ENCODE measurements at places on chromosomes 2 and 18.

DNA sequence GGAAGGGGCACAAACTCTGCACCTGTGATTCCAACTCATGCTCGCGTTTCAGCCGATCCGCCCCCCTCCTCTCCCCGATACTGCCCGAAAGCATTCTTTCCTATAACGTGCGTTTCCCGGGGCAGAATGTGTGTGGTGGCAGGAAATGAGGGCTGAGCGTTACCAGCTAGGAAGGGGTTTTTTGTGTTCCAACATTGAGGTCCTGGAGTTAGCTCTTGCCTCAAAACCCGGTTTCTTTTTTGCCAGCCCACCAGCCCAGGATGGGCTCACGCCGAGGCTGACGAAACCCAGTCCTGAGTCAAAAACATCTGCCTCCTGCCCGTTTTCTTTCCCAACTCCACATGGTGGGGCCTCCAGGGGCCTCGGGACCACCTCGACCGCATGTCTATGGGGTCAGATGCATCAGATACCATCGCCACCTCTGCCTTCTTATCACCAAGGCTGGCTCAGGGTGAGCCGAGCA, 113.7 kb upstream of the COPS8 start:
- DNase-seq: no peak

DNA sequence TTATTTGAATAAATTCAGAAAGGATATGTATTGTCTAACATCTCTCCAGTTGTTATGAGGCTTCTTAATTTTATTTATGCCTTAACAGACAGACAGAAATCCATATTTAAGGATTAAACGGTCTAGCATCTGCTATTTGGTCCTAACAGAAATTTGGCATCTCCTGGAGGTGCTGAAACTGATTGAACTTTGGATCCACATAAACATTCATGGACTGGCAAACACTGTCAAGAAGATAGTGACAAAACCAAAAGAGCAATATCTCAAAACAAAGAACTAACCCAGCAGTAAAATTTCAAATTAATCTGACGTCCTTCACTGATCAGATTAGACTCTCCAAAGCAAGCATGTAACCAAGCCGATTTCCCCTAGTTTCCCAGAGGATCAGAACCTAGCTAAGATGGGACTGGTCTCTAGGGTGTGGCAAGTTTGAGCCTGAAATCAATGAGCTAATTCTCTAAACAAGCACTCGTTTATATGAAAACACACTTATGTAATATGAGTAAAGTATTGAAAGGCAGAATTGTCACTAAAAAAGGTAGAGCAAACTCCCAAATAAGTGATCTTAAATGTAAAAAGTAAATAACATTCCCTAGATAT, 139.5 kb downstream of the NOL4 start:
- DNase-seq: no peak

- no peak for DNase-seq
Observed at GRCh38 chr2:211923019-211923418, 615.6 kb downstream of the ERBB4 start.

DNA sequence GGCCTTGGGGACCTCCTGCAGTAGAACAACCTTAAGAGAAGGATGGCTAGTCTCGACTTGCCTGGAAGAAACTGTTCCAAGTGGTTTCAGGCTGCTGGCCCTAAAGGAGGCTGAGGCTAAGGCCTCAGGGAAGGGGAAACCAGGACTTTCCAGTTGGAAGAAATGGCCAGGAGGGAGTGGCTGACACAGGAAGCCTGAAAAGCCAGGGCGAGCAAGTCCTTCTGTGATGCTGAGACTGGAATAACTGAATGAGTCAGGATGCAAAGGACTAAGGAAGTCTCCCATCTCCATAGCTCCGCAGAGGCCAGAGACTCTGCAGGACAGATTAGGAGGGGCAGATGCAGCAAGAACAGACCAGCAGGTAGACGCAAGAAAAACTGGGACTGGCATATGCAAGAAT, 7.4 kb downstream of the HTRA2 start:
- DNase-seq: no peak

- DNase-seq: peak; percentile 32
Observed at GRCh38 chr18:80154293-80154692, 45.2 kb downstream of the ADNP2 start.

GRCh38 chr2:133292259-133292658, 276.0 kb downstream of the NCKAP5 start:
- no peak for DNase-seq

DNA sequence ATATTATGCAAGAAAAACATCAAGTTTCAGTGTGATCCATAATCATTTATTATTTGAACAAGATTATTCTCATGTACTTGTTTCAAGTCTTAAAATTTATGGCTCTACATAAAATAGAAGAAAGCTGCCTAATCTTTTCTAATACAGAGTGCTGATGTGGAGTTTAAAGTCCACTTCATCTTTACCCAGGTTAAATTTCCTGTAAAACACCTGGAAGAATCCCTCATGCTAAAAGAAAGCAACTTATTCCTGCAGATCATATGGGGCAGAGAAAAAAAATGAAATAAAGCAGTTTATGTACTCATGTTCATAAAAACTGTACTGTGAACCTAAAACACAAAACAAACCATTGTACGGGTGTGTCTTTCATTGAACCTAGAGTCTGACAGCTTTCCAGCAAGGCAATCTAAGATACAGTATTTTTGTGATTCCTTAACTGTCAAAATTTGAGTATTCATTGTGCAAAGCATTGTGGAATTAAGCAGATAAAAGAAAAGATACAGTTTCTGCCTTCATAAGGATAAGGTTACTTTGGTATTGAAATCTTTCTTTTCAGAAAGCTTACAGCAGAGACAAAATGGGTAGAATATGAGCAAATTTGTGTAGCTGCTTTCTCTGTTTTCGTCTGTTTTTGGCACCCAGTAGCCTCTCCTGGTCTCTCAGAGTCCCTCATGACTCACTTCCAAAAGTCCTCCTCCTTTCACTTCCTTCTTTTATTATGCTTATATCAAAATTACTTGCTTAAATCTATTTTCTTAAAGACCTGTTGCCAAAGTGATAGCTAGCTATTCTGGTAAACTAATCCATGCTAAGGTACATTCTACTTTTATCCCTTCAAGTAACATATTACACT, 26.9 kb upstream of the GLS start:
- DNase-seq: no peak

GRCh38 chr2:31877008-31877407, 133.8 kb downstream of the MEMO1 start:
- DNase-seq: peak; percentile 76

DNA sequence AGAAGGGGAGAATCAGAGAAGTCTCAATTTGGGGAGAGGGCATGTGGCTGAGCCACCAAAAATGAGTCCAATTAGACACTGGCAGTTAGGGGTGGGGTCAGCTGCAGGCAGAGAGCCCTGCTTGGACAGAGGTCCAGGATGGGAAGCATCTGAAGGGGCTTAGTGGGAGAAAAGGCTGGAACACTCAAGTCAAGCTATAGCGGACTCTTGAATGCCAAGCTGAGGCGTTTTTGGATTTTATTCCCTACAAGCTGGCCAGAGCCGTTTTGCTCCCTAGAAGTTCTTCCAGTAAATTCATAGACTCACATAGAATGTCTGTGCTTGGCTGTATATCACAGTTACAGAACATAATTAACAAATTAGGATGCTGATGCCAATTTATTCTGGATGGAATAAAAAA, 172.8 kb downstream of the ACOXL start:
- no peak for DNase-seq

DNA sequence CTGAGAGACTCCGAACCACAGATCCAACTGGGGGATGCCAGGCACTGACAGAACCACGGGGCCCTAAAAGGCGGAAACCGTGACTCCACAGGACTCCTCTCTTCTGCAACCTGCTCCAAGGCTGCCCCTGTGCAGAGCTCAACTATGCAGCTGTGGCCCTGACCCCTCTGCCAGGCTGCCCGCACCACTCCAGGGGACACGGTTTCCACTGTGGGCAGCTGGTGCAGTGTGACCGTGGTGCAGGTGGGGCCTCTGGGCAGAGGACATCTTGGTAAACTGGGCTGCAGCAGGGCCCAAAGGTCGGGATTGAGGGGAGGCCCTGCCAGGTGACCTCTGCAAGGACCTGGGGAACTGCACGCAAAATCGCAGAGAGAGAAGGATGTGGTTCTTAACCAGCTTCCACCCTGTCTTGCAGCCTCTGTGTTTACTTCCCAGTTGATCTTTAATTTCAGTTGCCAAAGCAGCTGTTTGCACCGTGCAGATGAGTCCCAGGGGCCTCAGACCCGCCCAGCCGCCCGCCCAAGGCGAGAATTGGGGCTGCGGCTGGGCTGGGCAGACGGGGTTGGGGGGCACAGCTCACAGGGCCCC, 104.6 kb upstream of the CTDP1 start:
- DNase-seq: no peak

GRCh38 chr2:239706367-239706766, 305.5 kb upstream of the HDAC4 start:
- DNase-seq: no peak

- peak; percentile 17 for DNase-seq
Observed at GRCh38 chr2:211822686-211823335, 715.8 kb downstream of the ERBB4 start.

- no peak for DNase-seq
Observed at GRCh38 chr2:204897561-204897960, 352.3 kb downstream of the PARD3B start.

- no peak for DNase-seq
Observed at GRCh38 chr2:98731894-98732349, 990 bp upstream of the MGAT4A start.

DNA sequence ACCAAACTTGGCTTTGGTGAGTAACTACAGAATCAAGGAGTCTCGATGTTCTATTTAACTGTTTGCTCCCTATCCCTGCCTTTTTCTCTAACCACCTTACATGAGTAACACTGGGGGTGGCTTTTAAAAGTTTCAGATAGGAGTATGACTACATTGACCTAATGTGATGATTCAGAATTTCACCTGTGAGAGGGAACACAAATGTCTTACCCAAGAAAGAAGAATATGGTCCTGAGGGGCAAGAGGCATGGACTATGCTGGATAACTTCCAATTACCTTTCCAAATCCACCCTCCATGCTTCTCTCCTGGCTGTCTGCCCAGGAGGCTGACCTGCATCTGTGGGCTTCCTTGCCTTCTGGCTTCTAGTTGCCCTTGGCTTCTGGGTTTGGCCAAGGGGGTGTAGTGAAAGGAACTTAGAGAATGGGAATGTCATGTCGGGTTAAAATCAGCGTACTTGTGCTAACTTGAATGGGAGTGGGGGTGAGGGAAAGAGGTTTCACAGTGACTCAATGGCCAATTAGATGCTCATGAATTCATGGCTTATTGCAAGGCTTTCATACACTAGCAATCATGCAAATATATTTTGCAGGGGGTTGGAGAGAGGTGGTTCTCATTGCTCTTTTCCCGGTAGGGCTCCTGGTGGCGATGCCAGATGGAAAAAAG, 5.3 kb upstream of the IL36G start:
- DNase-seq: no peak

DNA sequence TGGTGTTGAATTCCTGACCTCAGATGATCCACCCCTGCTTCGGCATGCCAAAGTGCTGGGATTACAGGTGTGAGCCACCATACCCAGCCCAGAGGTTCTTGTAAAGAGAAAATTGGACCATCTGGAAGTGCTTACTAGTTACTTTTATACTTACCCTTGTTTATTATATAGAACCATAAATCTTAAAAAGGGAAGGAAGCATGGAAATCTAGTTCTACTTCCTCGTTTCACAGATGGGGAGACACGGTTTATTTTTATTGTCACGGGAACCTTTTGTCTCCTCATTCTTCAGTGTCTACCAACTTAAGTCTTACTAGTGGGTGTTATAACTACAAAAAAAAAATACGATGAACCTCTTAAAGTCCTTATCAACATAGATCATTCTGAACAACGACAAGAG, 45.8 kb upstream of the PDK1 start:
- no peak for DNase-seq

- no peak for DNase-seq
Observed at GRCh38 chr2:67048314-67048713, 348.8 kb upstream of the ETAA1 start.

DNA sequence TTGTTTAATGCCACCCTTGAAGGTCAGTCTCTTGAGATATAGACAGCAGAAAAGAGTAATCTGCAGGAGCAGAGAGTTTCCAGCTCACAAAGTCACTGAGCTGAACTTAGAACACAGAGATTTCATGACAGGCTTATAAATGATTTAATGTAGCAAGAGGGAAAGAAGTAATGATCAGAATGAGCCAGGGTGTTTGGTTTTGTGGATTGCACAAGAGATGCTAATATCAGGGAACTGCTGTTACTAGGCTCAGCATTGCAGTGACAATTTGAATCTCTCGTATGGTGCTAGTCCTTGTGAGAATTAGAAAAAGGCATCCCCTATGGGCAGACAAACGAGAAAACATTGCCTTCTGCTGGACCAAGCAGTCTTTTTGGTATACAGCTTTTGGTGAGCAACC, 61.7 kb upstream of the ITGB6 start:
- DNase-seq: no peak

DNA sequence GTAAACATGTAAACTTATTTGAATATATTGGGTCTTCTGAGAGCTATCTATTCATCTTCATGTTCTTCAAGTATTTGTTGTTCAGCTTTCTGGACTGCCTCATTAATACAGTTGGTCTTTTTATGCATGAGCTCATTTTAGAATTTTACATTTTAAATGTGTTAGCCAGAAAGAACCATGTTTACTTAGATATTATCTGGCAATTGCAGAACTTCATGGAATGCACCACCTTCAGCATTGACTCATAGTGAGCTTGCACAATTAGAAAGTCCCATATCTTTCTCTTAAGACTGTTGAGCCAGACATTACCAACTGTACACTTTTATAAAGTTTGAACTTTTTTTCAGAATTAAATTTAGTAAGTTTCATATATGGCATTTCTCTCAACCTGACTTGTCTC, 536.7 kb downstream of the RIT2 start:
- DNase-seq: peak; percentile 56

GRCh38 chr2:100321179-100321865, 979 bp downstream of the LONRF2 start:
- peak; percentile 36 for DNase-seq

DNA sequence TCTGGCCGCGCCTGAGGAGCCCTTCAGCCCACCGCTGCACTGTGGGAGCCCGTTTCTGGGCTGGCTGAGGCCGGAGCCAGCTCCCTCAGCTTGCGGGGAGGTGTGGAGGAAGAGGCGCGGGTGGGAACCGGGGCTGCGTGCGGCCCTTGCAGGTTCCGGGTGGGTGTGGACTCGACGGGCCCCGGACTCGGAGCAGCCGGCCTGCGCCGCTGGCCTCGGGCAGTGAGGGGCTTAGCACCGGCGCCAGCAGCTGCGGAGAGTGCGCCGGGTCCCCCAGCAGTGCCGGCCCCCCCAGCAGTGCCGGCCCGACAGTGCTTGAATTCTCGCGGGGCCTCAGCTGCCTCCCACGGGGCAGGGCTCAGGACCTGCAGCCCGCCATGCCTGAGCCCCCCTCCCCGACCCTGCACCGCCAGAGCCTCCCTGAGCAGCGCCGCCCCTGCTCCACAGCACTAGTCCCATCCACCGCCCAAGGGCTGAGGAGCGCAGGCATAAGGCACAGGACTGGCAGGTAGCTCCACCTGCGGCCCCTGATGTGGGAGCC, 534.2 kb downstream of the ZNF804A start:
- DNase-seq: no peak

DNA sequence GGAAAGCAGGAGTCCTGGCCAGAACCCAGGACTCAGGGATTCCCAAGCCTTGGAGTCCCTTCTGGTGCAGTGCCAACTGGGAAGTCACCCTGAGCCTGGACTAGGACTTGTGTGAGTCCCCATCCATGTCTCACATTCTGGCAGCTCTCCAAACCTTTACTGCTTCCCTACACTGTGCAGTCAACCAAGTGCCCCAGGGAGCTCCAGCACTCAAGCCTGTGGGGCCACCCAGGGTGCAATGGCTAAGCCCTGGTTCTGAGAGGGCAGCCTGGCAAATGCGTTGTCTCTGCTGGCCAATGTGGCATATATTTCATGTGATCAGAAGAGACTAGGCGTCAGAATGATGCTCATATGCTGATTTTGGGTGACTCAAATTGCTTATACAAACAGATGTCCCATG, 223.4 kb downstream of the SP3 start:
- no peak for DNase-seq

GRCh38 chr2:64586883-64587481, 62.9 kb downstream of the AFTPH start:
- DNase-seq: peak; percentile 67
